T-helper 2 cell (primary cell): ENCODE measurements at places on chromosomes 6 and 20.

- DNase-seq, result no peak
Measured at GRCh38 chr6:56766806-56767178, 124.1 kb upstream of the DST start.

DNA sequence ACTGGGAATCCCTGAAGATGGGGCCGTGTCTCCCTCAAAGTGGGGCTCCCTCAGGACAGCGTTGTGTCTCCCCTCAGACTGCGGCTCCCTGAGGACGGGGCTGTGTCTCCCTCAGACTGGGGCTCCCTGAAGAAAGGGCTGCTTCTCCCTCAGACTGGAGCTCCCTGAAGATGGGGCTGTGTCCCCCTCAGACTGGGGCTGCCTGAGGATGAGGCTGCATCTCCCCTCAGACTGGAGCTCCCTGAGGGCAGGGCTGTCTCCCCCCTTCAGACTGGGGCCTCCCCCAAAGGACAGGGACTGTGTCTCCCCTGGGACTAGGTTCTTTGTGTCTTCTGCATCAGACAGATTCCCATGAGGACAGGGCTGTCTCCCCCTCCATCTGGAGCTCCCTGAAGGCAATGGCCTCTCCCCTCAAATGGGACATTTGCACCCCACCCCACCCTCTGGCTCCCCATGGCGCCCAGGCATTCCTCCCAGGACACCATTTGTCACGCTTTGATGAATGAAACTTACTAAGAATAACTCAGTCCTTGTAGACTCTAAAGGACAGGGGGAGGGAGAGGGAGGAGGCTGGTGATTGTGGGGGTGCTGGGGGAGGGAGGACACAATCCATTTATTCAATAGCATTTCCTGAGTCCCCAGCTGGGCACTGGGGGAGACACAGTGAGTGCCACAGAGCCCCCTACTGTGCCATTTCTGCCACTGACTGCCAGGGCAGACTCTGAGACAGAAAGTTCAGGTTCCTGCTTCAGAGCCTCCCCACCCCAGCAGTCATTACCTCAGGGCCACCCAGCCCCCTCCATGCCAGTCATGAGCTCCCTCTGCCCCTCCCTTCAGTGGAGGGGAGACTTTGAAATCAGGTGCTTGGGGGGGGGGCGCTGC is 122.4 kb downstream of the MRPL14 start:
- DNase-seq, result no peak

DNA sequence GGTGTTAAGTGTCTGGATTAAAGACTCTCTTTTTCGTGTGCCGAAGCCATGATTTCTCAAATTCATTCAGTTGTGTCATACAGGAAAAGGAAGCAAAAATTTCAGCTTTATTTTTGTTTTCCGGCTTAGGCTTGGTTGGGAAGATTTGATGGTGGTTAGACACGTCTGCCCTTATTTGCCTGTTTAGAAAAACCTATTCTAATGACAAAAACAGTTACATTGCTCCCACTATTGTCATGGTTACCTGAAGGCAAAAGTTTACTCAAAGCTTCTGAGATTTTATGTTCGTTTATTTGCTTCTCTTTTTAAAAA is 982 bp downstream of the DNAJC5 start:
- no peak for DNase-seq

DNA sequence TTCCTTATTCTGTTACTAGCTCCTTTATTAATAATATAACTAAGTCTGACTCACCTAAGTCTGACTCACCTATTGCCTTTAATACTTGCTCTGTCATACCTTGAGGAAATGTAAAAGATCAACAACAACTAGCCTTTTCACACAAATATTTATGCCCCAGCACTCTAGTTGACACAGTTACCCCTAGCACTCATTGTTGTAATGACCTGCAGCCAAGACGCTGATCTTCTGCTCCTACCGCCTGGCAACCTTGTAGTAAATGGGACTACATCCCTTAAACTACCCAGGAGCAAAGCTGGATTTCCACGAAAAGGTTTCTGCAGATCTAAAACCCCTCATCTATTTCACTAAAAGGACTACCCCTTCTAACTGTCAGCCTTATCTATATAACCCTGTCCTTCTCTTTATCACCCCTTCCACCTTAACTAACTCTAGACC is 90.0 kb downstream of the PLG start:
- no peak for DNase-seq

- no peak for DNase-seq
Measured at GRCh38 chr6:116205281-116205680, 48.6 kb downstream of the TSPYL4 start.

DNA sequence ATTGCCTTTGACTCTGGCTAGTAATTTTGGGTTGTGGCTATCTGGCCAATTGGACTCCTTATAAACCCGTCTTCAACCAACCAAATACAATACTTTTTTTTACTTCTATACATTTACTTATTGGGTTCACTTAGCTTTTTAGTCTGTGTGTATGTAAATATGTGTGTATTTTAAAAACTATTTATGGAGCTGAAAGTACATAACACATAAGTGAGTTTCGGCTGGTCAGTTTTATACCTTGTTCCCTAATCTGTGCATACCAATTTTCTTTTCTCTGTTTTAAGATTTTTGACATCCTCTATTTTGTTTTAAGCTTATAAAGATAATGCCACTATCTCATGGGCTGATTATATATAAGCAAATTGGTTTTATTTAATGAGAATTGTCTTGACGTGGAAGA is 129.5 kb downstream of the LRRC1 start:
- no peak for DNase-seq
